ENCODE measurements at places on chromosomes 1 and 21.

- DNase-seq, result peak; percentile 57
These were observed 16.3 kb upstream of the CD2 start for GRCh38 chr1:116737855-116738321.

GRCh38 chr1:213417846-213418245, 366.8 kb downstream of the RPS6KC1 start:
- DNase-seq, result no peak

GRCh38 chr1:232951180-232951579, 769 bp downstream of the NTPCR start:
- peak; percentile 14 for DNase-seq

DNA sequence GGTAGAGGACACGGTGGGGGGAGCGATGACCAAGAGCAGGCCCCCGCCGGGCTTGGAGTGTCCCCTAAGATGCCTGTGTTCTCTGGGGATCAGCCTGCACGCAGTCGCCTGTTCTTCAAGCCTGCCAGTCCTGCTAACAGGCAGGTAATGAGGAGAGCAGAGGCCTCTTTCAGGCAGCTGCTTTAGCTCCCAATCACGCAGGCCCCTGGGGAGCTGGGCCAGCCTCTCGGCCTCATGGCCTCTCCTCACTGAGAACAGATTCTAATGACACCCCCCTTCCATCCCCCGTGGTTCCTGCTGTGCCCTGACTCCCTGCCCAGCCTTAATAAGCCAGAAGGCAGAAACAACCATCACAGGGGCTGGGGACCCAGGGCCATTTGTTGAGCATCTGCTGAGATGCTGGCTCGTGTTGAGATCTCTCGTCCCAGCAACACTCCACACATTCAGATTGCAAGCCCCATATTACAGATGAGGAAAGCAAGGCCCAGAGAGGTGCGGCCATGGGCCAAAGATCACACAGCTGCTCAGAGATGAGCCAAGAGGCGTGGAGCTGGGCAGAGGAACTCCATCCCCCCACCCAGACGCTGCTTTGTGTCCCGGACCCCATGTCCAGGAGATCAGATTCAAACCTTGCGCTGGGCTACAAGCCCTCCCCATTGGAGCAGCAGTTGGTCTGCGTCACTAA, 71.6 kb upstream of the CASZ1 start:
- DNase-seq, result no peak

- no peak for DNase-seq
These were observed 105.1 kb downstream of the SEC16B start for GRCh38 chr1:177864538-177865305.

DNA sequence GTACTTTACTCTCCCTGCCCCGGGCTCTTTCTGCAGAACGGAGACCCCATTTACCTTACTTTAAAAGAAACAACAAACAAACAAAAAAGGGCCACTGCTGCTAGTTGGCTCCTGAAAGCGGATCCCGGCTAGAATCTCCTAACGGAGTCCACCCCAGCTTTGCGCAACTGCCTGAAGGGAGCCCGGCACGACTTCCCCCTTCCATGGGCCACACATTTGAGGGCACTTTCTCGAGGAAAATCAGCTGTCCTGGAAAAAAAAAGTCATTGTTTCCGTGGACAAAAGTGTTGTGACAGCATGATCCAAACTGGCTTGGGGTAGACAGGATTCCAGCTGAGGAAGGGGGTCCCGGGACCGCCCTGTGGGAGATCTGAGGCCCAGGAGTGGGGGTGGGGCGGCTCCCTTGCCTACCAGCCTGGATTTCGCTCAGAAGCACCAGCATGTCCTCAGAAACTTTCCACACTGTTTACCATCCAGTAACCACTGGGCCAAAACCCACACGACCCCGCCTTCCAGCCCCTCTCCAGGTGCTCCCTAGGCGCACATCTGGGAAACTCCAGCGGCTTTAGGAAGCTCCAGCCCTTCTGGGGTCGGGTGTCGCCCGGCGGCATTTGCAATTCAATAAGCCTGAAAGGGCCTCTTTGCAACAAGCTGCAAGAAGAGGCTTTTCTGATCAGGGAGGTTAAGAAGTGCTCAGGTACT, 4.8 kb downstream of the RIPK4 start:
- no peak for DNase-seq

DNA sequence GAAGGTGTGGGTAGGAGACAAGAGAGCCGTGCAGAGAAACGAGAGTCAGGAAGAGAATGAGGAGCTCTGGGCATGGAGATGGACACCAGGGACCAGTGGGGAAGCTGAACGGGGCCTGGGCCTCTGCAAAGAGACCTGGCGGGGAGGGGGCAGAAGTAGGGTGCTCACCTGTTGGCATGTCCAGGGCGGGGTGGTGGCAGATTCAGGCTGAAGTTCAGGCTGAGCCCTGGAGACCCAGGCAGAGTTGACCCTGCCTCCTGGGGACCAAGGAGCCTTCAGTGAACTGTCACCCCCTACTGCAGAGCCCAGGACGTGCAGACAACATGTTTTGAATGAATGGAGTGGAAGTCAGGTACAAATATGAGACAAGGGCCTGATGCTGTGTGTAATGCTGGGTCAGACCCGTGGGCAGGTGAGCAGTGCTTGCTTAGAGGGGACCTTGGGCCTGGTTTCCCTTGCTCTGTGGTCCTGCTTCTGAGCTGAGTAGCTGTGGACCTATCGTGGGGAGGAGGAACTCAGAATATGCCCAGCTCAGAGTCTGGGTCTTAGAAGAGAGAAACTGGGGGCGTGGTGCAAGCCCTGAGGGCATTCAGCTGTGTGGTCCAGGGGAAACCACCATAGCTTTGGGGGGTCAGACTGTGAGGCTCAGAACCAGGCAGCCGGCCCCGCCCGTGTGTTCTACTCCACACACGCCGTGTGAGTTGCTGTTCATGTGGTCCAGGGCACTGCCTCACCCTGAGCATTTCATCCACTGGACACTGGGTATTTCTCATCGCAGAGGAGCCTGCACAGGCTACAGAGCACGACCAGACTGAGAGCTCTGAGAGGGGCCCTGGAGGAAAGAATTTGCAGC, 21.3 kb upstream of the UMODL1 start:
- no peak for DNase-seq

DNA sequence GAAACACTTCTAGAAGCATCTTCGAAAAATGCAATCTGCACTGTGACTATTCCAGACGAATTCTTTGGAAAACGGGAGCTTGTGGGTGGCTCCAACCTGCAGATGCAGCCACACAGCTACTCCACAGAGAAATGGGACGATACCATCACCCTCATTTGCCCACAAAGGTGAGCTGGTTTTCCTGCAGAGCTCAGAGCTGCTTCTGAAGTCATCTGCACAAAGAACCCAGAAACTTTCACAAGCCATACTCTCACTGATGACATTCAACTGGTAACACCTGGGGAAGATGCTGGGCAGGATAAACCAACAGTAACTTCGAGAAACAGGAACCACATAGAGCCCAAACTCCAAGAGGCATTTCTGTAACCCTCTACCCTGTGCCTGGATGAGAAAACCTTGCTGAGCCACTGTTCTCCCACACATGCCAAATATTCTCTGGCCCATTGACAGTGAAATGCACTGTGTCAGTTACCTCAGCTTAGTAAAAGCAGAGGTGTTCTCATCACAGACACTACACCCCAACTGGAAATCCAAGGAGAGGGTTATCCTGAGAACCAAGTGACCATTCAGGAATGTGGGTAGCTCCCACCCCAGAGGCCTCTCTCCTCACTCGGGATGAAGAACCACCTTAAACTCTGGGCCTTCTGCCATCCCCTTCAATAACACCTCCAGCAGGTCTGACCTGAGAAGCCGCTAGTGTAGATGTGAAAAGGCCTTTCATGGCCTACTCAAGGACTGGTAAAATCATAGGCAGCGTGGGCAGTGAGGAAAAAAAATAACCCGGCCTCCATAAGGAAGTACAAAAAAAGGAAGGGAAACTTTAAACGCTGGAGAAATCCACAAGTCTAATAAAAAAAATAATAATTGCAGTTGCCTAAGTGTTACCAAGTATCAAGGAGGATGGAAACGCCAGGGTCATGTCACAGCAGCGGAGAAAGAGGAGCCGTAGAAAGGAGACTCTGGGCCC, 56.7 kb downstream of the HSF2BP start:
- no peak for DNase-seq

DNA sequence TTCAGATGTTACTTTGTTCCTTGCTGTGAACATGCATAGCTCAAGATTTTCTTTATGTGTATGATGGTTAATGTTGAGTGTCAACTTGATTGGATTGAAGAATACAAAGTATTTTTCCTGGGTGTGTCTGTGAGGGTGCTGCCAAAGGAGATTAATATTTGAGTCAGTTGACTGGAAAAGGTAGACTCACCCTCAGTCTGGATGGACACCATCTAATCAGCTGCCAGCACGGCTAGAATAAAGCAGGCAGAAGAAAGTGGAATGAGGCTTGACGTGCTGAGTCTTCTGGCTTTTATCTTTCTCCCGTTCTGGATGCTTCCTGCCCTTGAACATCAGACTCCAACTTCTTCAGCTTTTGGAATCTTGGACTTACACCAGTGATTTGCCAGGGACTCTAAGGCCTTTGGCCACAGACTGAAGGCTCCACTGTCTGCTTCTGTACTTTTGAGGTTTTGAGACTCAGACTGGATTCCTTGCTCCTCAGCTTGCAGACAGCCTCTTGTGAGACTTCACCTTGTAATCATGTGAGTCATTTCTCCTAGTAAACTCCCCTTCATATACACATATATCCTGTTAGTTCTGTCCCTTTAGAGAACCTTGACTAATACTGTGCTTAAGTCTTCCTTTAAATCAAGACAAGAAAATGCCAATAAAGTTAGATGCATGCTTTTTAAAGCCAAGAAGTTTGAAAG, 626.6 kb downstream of the KCNT2 start:
- no peak for DNase-seq

GRCh38 chr1:99004254-99004860, 304 bp downstream of the PLPPR5 start:
- peak; percentile 14 for DNase-seq

GRCh38 chr1:186858923-186859322, 30.2 kb downstream of the PLA2G4A start:
- DNase-seq, result no peak

DNA sequence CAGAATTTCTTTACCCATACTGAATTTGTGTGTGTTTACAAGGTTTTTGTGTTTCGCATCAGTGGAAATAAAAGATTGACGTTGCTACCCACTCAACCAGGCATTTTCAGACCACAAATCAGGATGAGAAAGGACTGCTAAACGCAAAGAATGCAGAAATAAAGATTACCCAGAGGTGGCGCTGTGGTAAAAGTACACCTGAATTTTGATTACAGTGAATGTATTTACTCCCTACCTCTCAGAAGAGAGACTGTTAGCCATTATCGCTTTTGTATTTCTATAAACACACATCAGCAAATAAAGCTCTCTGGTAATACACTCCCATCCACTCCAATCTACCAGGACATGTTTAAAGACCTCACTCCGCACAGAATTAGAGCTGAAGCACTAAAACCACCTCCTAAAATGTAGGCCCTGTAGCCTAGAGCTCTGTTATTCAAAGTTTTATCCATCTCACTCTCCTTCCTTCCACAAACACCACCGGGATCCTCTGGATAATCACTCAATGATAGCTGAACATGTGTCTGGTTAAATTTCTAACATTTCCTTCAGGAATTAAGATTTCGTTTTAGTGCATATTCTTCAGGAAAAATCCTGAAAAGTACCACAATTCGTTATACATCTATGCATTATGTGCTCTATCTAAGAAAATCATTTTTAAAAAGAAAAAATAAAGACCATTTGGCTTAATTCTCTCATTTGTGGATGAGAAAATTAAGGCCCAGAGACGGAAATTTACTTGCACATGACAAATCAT, 2.5 kb upstream of the LMO4 start:
- peak; percentile 20 for DNase-seq

- DNase-seq, result peak; percentile 24
These were observed at the start of gene LAMC2 for GRCh38 chr1:183185941-183186490. Gene LAMC2 (plus strand): TSS chr1:183186264. CDS start chr1:183186353, 89 bp downstream.

DNA sequence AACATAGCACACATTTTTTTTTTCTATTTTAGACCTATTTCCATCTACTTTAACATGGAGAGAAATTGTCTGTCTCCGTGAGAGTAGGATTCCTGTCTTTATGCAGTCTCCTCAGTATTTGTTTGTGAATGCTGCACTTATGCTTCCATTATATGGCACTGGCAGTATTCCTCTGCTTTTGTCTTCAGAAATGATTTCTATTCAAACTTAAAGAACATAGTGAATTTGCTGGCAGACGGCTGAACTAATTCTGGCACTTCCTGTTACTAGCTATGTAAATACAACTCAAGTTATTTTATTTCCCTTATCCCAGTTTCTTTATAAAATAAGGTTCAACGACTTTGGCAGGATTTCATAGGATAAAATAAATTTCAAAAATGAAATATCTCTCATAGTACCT, 45.3 kb downstream of the KCTD3 start:
- DNase-seq, result no peak

DNA sequence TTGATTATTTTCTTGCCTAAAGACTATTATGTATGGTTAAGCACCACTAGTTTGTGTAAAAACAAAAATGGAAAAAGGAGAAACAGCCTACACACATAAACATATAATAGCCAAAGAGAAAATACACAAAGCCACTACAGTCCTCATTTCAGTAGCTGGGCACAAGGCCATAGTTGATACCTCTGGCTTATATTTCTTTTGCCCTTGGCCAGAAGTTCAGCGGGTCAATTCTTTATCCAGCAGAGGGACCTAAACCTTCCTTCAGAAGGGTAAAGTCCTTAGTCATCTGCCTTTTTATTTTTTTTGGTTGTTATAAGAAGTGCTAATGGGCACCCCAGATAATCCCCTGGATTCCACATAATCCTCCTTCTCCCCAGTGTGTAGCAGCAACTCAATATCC, 134.1 kb downstream of the PIGK start:
- DNase-seq, result no peak

GRCh38 chr1:235403593-235403992, 36.4 kb downstream of the TBCE start:
- no peak for DNase-seq

Data from activated naive CD8-positive, alpha-beta T cell treated with anti-CD3 and anti-CD28 coated beads for 36 hours (primary cell).